Activated CD8-positive, alpha-beta memory T cell treated with anti-CD3 and anti-CD28 coated beads for 4 hours (primary cell): ENCODE measurements at places on chromosomes 2 and 18.

DNA sequence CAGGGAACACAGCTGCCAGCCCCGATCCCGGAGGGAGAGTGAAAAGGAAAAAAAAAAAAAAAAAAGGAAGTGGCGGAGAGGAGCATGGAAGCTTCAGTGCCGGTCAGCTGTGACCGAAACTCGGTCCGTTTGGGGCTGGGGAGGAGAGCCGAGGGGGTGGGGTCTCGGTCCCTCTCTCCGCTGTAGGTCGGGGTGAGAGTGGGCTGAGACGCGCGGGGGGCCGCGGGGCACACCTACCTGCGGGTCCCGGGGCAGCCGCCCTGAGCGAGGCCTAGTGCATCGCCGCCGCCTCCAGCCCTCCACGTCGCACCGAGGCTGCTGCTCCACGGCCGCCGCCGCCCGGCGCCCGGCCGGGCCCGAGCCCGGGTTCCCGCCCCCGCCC, 536 bp downstream of the VPS54 start:
- peak; percentile 8 for DNase-seq

DNA sequence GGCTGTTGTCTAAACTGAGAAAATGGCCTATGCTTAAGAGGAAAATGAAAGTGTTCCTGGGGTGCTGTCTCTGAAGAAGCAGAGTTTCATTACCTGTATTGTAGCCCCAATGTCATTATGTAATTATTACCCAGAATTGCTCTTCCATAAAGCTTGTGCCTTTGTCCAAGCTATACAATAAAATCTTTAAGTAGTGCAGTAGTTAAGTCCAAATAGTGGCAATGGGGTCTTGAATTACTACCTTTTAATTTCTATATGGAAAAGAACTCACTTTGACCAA, 13.8 kb upstream of the ALLC start:
- no peak for DNase-seq

GRCh38 chr2:196516564-196516963, 123.0 kb upstream of the CCDC150 start:
- no peak for DNase-seq

DNA sequence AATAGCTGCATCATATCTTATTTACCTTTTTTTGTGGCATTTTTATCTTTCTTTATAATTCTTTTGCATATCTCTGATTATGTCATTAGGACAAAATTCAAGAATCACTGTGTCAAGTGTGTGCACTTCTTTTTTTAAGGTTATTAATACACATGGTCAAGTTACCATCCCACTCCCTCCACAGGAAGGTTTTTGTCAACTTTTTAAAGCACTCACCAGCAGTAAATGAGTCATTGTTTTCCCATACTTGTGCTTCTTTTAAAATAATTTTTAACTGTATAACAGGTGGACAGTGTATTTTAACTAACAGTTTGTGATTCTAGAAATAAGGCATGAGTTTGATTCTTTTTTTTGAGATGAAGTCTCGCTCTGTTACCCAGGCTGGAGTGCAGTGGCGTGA, 45.7 kb upstream of the FAM171B start:
- no peak for DNase-seq

DNA sequence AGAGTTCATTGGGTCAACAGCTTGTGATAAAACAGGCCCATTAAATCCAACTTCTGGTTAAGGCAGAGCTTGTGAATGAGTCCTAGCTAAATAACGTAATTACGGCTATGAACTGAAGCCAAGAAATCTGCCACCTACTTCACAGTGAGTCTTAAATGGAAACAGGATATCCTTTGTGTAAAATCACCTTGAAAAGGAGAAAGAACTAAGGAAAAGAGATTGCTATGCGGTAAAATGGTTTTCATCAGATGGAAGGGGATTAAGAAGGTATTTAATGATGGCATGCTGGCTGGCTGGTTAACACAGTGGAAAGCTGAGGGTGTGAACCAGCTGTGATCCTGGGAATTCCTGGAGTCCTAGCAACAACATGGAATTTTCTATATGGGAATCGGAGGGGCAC, 156.6 kb downstream of the DOK6 start:
- no peak for DNase-seq

DNA sequence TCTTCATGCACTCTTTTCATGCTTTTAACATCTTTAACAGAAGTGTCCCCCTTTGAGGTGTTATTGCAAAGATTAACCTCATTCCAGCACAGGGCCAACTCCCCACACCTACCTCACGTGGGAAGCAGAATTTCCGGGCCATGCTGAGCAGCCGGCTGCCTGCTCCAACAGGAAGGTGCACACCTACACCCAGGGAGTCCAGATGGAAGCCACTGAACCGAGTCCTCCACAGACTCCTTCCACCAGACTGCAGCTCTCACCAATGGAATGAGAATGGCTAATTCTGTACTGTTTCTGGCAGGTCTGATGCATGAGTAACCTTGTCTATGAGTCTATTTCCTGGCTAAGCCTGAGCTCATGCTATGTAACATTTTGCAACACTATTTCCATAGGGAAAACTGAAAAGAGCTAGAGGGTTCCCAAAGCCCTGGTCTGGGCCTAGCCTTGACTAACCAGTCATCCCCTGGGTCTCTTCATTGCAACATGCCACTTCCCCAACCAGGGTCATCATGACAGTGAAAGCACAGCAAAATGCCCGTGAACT, 11.0 kb downstream of the ERFE start:
- no peak for DNase-seq

DNA sequence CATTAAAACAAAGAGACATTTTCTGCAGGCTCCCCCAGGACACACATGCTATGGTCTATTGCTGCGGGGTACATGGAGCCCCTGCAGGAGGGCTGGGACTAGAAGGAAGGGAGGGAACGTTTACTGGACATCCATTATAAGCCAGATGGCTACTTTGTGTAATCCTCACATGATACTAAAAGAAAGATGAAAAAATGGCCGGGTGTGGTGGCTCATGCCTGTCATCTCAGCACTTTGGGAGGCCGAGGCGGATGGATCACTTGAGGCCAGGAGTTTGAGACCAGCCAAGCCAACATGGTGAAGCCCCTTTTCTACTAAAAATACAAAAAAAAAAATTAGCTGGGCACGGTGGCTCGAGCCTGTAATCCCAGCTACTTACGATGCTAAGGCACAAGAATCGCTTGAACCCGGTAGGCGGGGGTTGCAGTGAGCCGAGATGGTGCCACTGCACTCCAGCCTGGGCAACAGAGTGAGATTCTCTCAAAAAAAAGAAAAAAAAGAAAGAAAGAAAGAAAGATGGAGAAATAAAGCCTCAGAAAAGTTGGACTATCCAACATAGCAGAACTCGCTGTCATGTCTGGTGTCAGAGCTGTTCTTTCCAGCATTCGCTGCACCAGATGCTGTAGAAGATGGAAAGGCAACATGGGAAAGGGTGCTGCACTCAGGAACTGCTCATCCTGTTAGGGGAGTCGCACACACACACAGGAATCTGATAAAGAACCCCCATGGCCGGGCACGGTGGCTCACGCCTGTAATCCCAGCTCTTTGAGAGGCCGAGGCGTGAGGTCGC, 7.8 kb upstream of the MYCN start:
- DNase-seq, result no peak

- DNase-seq, result no peak
Observed at GRCh38 chr2:182852090-182852489, 14.3 kb downstream of the FRZB start.

DNA sequence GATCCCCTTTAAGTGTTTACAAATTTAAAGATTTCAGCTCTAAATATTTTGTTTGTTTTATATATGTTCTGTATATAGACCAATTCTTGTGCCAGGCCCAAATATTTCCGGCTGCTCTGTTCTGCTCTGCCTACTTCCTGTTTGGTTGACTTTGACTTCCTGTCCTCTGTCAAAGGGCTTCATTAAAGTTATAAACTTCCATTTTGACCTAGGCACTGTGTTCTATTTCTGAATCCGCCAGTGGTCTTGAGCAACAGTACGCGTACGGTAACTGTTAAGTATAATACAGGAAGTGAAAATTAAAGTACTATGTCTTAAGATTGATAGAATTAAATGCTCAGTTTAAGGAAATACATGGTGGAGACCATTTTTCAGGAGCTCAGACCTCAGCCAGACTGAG, 13.5 kb upstream of the REL start:
- DNase-seq, result no peak

DNA sequence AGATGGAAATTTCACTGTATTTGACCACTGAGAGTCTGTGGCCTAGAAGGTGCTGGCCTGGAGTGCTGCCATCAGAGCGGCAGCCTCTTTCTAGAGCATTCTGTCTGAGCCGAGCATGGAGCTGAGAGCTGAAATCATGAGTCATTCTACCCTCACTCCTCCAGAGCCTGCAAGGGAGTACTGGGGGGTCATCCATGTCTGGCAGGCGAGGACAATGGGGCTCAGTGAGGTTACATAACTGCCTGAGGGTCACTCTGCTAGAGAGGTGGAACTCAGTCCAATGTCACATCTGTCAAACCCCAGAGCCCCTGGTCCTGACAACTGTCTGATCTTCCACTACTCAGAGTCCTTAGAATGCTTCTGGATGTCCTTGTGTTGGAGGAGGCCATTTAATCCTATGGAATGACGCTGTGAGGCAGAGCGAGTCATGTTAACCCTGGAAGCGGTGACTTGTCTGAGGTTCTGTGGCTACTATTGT, 65.3 kb downstream of the HAUS1 start:
- DNase-seq, result no peak

- DNase-seq, result no peak
Observed at GRCh38 chr2:185676316-185676715, 62.3 kb upstream of the FSIP2 start.

DNA sequence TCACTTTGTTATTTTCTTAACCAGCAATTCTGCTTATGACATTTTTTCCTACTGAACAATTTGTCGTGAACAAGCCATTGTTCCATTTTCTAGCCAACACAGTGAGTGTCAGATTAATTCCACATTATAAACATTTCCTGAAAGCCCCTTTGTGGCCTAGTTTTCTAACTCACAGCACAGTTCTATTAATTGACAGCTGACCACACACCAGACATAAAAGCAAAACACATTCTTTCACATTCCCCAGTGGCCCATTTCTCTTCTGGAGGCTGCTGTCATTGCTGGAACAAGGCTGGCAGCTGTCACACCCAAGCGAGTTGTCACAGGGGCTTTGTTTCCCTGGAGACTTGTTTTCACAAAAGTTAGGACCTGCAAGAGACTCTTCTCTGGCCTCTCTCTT, 50.7 kb downstream of the RNF152 start:
- no peak for DNase-seq

GRCh38 chr2:100276716-100277115, 45.6 kb downstream of the LONRF2 start:
- DNase-seq, result no peak

DNA sequence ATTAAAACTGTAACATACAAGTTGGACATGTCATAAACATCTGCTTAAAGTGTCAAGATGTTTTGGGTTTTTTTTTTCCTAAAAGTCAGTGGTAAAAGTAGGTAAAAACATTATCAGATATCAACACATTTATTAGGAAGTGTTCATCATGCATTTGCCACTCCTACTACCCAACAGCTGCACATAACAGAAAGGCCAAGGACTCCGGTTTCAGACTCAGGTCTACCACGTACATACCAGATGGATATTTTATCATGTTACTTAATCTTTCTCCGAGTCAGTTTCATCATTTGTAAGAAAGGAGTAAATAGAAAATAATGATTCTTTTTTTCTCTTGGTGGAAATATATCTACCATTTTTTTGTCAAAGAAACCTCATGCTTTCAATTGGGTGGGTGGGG, 192.3 kb downstream of the UBE2E3 start:
- no peak for DNase-seq

DNA sequence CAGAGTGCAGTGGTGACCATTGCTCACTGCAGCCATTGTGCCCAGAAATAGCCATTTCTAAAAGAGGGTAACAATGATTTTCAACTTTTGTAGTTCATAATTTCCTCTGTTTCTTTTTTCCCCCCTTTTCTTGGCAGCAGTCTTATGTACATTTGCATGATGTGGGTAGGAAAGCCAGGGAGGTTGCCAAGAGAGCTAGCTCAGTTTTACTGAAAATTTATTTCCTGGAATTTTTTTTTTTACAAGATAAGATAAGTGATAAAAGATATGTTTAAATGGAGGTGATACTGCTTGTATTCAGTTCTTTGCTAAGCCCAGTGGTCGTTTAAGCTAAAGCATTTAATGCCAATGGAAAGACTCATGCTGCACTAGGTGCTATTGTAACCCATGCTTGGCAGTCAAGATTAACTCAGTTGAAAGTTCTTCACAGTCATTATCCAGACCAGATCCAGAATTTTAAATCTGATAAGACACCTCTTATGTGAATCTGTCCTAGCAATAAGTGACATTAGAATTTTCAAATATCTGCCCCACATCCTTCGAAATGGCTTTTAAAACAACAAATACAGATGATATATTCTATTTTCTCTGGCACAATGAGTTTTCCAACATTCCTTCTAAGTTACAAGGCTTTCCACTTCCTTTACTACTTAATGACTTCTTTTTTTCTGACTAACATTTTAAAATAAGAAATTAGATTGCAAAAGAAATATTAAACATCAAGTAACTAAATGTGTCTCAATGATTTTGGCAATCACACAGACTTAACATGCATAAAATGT, 4.4 kb upstream of the ATP8B1 start:
- no peak for DNase-seq

DNA sequence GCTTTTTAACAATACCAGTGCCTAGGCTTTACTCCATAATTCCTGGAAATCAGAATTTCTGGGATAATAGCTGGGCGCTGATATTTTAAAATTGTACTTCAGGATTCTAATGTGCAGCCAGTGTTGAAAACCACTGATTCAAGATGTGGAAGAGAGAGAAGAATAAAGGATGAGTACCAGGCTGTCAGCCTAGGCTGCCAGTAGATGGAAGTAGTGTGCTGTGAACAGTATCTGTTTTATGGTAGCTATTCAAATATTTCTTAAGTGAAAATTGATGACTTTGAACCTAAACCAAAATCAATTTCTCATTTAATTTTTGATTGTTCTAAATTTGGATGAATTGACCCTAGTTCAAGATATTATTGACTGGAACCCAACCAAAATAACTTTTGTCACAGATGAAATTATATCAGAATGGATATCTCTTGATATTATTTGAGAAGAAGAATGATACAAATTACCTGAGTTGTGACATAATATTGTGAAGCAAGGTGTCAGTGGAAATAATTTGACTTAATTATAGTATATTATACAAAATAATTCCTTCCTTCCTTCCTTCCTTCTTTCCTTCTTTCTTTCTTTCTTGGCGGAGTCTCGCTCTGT, 88.0 kb downstream of the COMMD1 start:
- DNase-seq, result no peak

DNA sequence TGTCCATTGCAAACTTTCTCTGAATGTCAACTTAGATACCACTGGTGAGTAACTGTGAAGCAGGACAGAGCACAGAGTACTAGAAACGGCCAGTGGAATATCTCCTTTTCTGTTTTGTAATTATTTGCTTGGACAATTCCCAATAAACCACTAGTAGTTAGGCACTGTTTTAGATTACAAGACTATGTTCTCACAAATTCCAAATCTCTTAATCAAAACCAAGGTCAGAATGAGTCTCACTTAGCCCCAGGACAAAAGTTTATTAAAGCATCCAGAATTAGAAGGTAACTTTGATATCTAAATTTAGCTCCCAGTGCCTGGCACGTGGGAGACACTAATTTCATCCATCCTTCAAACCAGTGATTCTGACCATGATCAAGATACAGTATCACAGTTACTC, 89.0 kb downstream of the ZNF521 start:
- no peak for DNase-seq

- DNase-seq, result peak; percentile 30
Observed at GRCh38 chr2:242031481-242032019, 162.0 kb downstream of the RTP5 start.

- no peak for DNase-seq
Observed at GRCh38 chr2:36035137-36035536, 320.4 kb upstream of the CRIM1 start.

GRCh38 chr2:54191361-54192135, 64.5 kb downstream of the TSPYL6 start:
- no peak for DNase-seq

- no peak for DNase-seq
Observed at GRCh38 chr2:241499146-241499965, 9.0 kb downstream of the STK25 start.
